ENCODE measurements at places on chromosomes 4 and X. TPM values are rescaled to one million over a fixed set of nuclear protein-coding genes. Genes with fewer than 3 reads are reported as not detected.

GRCh38 chrX:9252182-9252581 lies 212.7 kb upstream of the TBL1X start:
- H3K4me1 ChIP-seq = no peaks in the 10 kb centered on the region
- no peaks in the 10 kb centered on the region for H3K27me3 ChIP-seq
- no peaks in the 10 kb centered on the region for H3K36me3 ChIP-seq
- H3K27ac ChIP-seq = no peak overlapping the region

DNA sequence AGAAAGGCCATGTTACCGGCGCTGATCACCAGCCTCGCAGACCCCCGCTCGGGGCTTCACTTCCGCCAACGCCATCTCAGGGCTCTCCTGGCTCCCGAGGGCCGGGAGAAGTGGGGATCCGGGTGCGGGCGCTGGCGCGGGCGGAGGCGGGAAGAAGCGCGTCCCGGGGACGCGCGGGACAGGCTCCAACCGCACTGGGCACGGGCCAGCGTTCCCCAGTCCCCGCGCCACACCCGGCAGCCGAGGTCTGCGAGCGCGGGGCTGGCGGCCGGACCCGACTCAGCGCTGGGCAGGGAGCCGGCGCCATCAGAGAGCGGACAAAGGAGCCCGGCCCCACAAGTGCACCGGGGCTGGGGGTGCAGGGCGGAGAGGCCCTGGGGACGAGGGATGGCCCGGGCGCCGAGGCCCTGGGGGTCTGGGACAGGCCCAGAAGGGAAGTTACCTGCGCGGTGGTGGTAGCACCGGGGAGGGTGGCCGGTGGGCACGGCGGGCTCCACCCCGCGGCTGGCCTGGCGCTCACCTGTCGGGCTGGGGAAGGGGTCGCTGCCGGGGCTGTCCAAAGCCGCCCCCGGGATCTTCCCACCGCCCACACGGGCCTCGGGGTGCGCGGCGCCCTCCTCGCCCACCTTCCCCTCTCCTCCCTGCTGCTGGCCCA lies 449 bp downstream of the CTPS2 start:
- H3K27ac ChIP-seq = no peak overlapping the region
- no peak for DNase-seq
- H3K4me3 ChIP-seq = peak overlapping the region; percentile 83
- H3K36me3 ChIP-seq = no peaks in the 10 kb centered on the region

DNA sequence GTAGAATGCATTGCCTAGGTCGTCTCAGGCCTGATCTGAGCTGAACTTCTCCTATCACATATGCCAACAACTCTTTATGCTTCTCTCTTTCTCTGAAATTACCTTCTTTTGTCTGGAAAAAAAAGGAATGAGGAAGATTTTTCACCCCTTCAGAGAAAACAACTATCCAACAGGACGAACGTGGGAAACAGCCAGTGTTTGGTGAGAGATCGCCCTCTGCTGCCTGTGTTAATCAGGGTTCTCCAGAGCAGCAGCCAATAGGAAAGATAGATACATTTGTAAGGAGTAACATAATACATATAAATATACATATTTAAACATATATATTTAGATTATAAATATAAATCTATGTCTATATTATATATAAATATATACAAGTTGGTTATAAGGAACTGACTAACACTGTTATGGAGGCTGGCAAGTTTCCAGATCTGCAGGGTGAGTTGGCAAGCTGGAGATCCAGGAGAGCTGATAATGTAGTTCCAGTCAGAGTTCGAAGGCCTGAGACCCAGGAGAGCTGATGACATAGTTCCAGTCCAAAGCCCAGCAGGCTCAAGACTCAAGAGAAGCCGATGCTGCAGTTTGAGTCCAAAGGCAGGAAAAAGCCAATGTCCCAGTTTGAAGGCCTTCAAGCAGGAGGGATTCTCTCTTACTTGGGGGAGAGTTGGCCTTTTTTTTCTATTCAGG lies 13.3 kb downstream of the CETN2 start:
- H3K27ac ChIP-seq = no peak overlapping the region
- H3K36me3 ChIP-seq = no peaks in the 10 kb centered on the region
- H3K27me3 ChIP-seq = peaks cover 28% of the 10 kb centered on the region
- DNase-seq = no peak
- H3K4me3 ChIP-seq = no peak overlapping the region
- no peaks in the 10 kb centered on the region for H3K4me1 ChIP-seq

GRCh38 chr4:83074086-83074704 lies 39.2 kb downstream of the COPS4 start:
- peak; percentile 77 for DNase-seq
- H3K4me1 ChIP-seq = peaks cover 23% of the 10 kb centered on the region
- H3K36me3 ChIP-seq = peaks cover 30% of the 10 kb centered on the region
- peak overlapping the region; percentile 62 for H3K4me3 ChIP-seq
- H3K27ac ChIP-seq = no peak overlapping the region
- H3K27me3 ChIP-seq = no peaks in the 10 kb centered on the region

DNA sequence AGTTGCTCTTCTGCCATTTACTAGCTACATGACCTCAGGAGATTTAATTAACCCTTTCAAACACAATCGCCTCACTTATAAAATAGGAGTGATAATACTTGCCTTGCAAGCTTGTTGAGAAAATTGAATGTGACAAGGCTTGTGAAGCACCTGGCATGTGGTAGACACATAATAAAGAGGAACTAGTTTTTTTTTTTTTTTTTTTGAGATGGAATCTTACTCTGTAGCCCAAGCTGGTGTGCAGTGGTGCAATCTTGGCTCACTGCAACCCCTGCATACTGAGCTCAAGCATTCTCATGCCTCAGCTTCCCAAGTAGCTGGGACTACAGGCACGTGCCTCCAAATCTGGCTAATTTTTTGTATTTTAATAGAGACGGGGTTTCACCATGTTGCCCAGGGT lies 73.7 kb upstream of the STIM2 start:
- H3K36me3 ChIP-seq = peaks cover 5% of the 10 kb centered on the region
- no peaks in the 10 kb centered on the region for H3K27me3 ChIP-seq
- H3K4me1 ChIP-seq = peaks cover 13% of the 10 kb centered on the region
- H3K4me3 ChIP-seq = no peak overlapping the region
- H3K27ac ChIP-seq = no peak overlapping the region

- H3K27me3 ChIP-seq = no peaks in the 10 kb centered on the region
- no peak overlapping the region for H3K27ac ChIP-seq
- no peaks in the 10 kb centered on the region for H3K4me1 ChIP-seq
- H3K36me3 ChIP-seq = no peaks in the 10 kb centered on the region
- no peak overlapping the region for H3K4me3 ChIP-seq
- no peak for DNase-seq
Measured at GRCh38 chr4:96355414-96355813, 515.5 kb downstream of the PDHA2 start.

DNA sequence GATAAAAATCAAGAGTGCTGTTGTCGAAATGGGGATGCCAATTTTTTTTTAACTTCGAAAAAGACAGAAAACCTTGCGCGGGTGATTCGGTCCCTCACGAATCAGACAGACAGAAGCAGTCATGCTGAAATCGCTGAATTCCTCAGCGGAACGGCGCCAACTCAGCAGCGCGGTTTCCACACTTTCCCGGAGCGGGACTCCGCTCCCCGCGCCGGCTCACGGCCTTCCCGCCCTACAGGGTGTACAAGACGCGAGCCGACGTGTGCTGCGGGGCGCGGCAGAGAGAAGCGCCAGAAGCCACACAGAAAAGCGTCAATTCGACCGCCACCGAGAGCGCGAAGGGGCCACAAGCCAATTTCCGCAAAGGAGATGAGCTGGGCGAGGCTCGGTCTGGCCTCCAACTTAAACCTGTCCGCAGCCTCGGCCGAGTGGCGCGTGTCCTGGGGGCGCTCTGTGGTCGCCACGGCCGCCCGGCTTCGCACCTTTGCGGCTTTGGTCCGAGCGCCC lies 1.3 kb downstream of the NEXMIF start:
- no peak overlapping the region for H3K4me3 ChIP-seq
- H3K4me1 ChIP-seq = no peaks in the 10 kb centered on the region
- no peak overlapping the region for H3K27ac ChIP-seq

DNA sequence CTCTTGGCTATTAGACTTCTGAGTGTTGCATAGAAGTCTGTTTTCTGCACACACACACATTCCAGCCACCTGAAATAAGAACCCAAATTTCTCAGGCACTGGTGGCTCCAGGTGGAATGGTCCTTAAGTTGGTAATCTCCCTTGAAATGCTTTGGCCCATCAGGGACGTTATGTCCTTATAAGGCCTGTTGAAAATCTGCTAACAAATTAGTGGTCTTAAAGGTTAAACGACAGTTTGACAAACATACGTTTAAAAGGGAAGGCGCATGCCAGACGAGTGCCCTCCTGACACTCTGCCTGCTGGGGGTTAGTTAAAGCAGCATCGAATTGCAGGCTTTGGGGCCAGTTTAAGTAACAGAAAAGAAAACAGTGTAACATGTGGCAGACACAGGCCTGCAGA lies 125.0 kb downstream of the TBX22 start:
- no peaks in the 10 kb centered on the region for H3K4me1 ChIP-seq
- H3K4me3 ChIP-seq = no peak overlapping the region
- DNase-seq = no peak
- peaks cover 3% of the 10 kb centered on the region for H3K27me3 ChIP-seq
- H3K36me3 ChIP-seq = no peaks in the 10 kb centered on the region

The XG gene
- total RNA-seq = not detected

The GABRB1 gene
- total RNA-seq = not detected

The SPANXC gene
- total RNA-seq = not detected

The SULT1E1 gene
- total RNA-seq = not detected

The RHOXF2B gene
- not detected for total RNA-seq

The DMRTC1 gene
- not detected for total RNA-seq
